ENCODE measurements at places on chromosomes 3 and 15.

- no peak for DNase-seq
These were observed 12.9 kb downstream of the BDH1 start for GRCh38 chr3:197542741-197543454.

DNA sequence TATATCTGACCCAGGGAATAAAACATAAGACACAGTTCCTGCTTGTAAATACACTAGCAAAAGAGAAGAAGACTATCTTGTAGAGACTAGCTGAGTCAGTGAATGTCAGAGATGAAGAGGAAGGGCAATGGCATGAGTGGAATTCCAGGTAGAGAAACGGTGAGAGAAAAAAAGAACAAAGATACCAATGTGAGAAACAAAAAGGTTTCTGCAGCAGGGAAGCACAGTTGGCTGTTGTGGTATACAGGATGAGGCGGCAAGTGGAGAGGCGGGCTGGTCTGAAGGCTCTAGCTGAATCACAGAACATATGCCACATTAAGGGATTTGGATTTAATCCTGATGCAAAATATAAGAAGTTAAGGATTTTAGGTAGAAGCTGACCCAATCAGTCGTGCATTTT, 17.1 kb upstream of the TASOR start:
- DNase-seq, result no peak

DNA sequence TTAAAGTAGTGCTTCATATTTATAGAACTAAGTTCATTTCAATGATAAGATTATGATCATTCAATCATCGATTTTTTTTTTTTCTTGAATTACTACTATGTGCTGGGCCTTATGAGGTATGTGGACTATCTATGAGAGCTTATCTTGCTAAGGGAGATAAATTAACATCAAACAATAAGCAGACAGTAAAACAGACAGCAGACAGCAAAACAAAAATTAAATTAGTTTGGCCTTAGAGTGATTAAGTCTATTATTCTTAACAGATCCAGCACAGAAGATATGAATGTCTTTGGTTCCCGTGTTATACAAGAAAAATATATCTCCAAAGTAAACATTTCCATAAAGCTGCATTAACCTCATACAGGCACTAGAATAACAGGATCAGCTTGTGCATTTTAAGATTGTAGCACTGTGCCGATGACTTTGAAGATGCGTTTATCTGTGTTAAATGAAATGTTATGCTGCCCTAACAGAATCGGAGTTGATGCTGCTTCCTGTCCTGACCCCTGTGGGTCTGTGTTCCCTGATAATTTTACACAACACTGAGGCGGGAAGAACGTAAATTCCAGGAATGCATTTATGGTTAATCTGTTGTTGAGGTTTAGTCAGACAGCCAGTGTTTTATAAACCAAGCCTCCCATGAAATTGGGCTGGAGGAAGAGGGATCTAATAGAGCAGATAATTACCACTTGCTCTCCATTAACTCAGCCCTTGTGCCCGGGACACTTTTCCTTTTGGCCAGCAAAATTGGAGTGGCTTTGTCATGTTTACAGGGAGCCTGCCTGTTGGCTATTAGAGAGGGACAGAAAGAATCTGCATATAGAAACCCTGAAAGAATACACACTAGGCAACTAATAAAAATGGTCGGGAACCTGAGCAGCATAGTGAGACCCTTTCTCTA, 80.8 kb downstream of the GHSR start:
- no peak for DNase-seq

GRCh38 chr3:16328124-16328523, 63.1 kb downstream of the OXNAD1 start:
- no peak for DNase-seq

DNA sequence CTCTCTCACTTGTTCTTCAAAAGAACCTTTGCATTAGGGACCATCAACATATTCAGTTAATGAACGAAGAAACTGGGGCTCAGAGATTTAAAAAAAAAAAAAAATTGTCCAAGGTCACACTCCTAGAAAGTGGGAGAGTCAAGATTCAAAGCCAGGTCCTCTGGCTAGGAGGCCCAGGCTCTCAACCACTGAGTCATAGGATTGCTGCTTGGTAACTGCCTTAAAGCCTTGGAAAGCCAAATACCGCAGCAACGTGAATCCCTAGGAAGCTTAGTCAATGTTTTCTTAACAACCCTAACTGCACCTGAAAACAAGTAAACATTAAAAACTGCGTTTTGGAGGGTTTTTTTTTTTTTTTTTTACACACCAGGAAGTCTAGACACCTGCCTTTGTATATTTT, 156.8 kb downstream of the WNT5A start:
- no peak for DNase-seq

DNA sequence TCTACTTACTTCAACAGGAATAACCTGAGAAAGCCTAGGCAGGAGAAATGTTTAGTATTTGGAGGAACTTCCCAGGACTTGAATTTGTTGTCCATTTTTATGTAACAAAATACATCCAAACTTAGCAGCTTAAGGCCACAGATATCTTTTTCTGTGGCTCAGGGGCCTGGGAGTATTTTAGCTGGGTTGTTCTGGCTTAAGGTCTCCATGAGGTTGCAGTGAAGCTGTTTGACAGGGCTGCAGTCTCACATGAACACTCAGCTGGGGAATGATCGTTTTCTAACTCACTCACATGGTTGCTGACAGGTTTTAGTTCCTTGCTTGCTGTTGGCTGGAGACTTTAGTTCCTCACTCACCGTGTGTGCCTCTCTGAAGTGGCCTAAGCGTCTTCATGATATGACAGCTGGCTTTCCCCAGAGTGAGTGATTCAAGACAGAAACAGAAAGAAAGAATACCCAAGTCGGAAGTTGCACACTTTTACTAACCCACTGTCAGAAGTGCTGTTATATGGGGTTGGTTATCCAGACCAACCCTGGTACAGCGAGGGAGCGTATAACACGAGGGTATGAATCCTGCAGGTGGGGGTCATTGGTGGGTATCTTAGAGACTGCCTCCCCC, 229.7 kb upstream of the TBL1XR1 start:
- no peak for DNase-seq
